Activated naive CD4-positive, alpha-beta T cell (primary cell): ENCODE measurements at places on chromosomes 1 and 21.

- DNase-seq = no peak
Measured at GRCh38 chr1:209534496-209535250, 48.8 kb upstream of the CAMK1G start.

- DNase-seq = no peak
Measured at GRCh38 chr1:51378871-51379270, 48.5 kb upstream of the TTC39A start.

DNA sequence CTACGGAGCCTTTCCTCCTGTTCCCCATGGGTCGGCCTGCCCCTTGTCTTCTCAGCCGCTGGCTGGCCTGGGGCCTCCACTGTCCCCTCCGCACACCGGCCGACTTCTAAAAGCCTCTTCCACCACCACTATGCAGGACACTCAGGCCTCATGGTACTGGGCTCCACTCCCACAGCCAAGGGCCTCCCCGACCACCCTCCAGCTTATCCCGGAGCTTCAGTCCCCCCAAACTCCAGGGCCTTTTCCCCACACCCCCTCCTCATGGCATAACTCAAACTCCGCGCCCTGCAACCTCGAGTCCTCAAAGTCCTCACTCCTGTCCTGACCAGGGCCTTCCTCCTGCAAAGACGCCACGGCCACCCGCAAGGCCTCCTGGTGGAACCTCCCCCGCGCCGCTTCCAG is 2.0 kb downstream of the LRRC41 start:
- DNase-seq = no peak

DNA sequence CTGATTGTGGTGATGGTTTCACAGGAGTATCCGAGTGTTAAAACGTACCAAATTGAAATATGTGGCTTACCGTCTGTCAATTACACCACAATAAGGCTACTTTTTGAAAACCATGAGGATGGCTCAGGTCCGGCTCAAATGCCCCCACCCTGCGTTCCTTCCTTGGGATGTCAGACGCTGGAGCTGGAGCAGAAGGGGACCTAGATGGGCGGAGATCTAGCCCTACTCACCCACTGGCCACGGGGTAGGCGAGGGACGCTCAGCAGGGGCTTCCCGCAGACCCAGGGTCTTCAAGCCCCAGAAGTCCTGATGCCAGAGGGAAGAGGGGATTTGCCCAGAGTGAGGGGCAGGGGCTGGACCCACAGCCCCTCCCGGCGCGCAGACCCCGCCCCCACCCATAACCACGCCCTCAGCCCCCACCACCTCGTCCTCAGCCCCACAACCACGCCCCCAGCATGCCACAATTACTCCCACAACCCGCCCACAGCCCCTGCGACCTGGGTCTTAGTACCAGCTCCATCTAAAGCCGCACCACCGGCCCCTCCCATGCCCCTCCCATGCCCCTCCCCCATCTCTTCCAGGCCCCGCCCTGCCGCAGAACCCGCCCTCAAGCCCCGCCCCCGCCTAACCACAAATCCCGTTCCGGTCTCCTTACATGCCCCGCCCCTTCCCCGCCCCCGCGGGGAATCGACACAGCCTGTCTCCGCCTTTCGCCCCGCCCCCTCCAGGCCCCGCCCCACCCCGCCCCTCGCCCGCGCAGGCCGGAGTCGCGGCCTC is at the start of gene LRRC3:
LRRC3 (plus strand) TSS at position 764 of the 777 bp plus-strand sequence. CDS start 1,135 bp downstream, outside the sequence.
- peak; percentile 50 for DNase-seq

- DNase-seq = no peak
Measured at GRCh38 chr1:119727991-119728390, 16.3 kb downstream of the PHGDH start.

- DNase-seq = no peak
Measured at GRCh38 chr1:234676103-234676594, 66.2 kb upstream of the IRF2BP2 start.

DNA sequence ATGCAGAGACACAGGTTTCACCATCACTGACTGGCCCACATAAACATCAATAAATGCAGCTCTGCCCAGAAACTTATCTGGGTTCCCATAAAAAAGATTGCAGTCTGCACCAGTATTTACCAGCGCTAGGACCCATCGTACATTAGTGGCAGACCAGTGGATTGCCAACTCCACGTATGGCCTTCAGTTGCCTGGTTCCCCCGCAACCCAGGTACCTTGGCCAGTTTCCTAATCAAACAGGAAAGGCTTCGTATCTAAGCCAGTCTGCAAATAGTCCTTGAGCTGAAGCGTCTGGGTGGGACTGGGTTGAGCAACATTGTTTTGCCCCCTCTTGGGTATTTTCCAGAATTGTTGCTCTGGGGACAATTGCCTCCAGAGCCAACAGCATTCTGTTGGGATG is 1639.3 kb downstream of the MRPL39 start:
- no peak for DNase-seq

- no peak for DNase-seq
Measured at GRCh38 chr1:119935373-119935772, 39.1 kb upstream of the ADAM30 start.

- no peak for DNase-seq
Measured at GRCh38 chr21:46250146-46250725, 21.7 kb upstream of the LSS start.

GRCh38 chr1:248890549-248891498 is 15.2 kb upstream of the PGBD2 start:
- DNase-seq = no peak

GRCh38 chr1:198620951-198621824 is 17.7 kb upstream of the PTPRC start:
- no peak for DNase-seq

DNA sequence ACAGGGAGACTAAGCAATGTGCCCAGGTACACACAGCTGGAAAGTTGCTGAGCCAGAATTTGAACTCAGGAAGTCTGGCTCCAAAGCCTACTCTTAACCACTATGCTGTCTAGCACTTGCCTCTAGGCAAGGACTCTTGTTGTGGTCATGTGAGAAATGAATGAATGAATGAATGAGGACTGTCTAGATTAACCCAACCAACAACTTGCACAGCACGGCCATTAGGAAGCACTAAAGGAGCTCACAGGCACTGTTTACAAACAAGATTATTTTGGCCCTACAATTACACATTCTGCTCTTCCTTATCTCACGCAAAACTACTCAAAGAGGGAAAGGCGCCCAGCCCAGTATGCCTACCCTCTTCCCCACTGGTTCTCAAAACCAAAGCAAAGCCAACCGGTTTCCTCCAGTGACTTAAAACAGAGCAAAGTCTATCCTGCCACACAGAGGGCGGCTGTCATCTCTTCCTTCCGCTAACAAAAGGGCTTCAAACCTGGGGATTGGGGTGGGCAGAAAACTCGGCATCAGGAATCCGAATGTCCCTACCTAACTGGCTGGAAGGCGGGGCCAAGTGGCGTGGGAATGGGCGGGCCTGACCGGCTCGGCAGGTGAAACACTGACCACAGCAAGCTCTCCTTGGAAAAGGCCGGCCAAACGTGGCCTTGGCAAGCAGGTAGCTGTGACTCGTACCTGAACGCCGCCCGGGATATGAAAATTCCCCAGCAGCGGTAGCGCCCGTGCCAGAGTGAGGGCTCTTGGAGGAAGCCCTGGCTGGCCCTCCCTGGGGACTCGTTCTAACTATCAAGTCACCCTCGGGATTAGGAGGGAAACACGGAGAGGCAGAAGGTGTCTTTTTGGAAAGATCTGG is 948 bp downstream of the STK40 start:
- no peak for DNase-seq

- no peak for DNase-seq
Measured at GRCh38 chr1:36950604-36951291, 83.6 kb downstream of the GRIK3 start.

DNA sequence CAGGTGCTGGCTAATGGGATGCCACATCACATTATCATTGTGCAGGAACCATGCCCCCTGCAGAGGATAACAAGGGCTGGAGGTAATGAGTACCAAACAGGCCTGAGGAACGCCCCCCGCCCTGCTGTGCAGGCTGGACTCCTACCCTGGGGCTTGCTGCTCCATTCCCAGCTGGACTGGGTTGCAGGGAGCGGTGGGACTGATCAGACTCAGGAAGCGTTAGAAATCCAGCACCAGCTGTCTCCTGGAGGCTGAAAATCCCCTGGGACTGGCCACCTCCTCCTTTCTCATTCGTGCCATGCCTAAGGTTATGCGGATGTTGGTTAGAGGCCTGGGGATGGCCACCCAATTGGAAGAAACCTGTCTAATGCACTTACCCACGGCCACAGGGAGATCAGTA is 36.9 kb upstream of the POU3F1 start:
- DNase-seq = no peak

GRCh38 chr21:36547464-36547863 is 67.5 kb upstream of the CLDN14 start:
- no peak for DNase-seq
